ENCODE measurements at places on chromosomes 6 and 20.

GRCh38 chr6:37029249-37029971, 24.0 kb downstream of the FGD2 start:
- DNase-seq = no peak

GRCh38 chr20:48770700-48771442, 56.9 kb downstream of the PREX1 start:
- no peak for DNase-seq

DNA sequence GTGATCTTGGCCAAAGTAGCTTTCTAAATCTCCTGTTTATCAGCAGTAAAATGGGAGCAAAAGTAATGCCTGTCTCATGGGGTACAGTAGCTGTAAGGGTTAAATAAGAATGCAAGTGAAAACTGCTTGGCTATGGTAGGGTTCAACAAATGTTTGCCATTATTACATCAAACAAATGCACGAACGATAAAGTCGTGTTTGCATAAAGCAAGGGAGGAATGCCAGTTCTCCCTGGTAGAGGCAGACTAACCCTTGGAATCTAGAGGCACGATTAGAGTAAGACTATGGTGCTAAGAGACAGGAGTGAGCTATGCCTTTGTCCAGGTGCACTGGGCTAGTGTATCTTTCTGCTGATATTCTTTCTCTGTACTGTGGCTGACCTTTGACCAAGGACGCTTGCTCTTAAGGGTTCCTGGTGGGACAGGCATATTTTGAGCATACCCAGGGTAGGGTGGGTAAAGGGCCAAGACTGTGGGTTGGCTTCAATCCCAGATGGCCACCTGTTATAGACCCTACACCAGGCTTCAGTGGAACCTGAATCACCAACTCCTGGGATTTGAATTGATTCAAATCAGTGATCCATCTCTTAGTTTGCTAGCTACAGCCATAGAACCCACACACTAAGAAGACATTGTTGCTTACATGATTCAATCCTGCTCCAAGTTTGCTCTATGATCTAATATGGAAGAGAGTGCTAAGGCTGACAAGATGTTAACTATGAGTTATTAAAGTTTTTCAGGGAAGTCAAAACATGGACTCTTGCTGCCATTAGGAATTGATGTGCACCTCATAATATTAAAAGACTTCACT, 139.9 kb downstream of the CCDC170 start:
- DNase-seq = no peak

DNA sequence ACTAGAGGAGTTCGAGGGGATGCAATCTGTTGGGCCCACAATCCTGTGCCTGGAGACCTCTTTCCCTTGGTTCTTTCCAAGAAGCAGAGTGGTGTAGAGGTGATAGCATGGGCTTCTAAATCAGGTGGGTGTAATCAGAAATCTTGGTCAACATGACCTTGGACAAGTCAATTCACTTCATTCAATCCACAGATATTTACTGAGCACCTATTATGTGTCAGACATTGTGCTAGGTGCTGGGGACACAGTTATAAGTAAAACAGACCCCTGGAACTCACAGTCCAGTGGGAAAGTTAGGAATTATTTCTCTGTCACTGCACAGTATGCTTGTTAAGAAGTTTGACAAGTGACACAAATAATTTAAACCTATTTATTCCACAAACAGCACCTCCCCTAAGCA, 3.3 kb upstream of the E2F1 start:
- DNase-seq = no peak

DNA sequence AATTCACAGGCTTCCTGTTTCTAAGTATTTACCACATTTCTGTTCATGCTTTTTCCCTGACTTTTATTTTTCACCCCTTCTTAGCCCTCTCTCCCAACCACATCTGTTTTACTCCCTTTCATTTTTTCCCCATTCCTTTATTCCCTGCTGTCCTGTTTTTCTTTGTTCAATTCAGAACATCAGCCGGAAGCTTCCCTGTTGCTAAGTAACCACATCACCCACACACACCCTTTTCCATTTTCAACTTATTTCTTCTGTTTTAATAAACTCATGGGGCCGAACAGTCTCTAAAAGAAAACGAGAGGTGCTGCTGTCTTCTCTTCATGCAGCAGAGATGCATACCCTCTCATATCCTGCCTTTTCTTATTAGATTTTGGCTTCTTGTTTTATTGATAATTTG, 53.5 kb upstream of the CEP85L start:
- DNase-seq = no peak

GRCh38 chr6:75409286-75409685, 84.3 kb downstream of the FILIP1 start:
- DNase-seq = no peak

DNA sequence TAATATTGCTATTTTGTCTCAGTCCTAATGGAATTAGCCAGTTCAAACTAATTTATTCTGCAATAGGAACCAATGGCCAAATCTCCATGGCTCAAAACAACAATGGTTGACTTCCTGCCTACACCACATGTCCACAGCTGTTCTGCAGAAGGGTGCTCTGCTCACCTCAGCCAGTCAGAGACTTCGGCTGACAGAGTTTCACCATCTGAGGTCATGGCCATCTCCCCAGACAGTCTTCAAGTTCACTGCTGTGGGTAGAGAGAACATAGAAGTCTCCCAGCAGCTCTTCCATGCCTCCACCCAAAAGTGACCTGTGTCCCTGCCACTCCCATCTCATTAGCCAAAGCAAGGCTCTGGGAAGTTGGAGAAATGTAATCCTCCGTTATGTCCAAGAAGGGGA, 65.1 kb upstream of the FOXC1 start:
- DNase-seq = no peak

DNA sequence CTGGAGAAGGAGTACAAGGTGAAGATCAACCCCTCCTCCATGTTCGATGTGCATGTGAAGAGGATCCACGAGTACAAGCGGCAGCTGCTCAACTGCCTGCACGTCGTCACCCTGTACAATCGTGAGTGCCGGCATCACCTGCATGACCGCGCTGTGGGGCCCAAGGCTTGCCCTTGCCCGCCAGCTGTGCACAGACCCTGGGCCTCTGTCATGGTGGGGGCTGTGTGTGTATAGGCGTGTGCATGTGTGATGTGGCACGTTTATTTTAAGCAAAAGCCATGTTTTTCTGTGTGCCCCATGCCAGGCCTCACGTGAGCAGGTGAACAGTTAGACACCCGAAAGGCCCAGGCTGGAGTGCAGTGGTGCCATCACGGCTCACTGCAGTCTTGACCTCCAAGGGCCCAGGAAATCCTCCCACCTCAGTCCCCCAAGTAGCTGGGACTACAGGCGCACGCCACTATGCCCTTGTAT, 36.3 kb downstream of the PYGB start:
- DNase-seq = no peak

DNA sequence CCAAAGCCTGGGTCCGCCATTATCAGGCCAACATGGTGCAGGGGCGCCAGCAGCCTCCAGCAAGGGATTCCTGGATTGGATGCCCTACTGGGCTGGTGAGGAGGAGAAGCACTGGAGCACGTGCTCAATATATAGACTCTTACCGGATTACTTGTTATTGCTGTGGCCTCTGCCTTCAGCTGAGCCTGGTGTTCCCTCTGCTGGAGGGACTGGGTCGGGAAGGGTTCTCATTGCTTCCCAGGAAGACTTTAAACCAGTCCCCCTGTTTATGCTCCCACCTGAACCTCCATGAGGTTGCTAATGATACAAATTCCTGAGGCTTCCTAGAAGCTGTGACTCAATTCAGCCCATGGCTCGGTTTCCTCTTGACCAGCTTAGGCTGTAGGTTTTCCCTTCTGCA, 186.7 kb upstream of the ARID1B start:
- no peak for DNase-seq

GRCh38 chr6:27163834-27164233, 83.7 kb upstream of the PRSS16 start:
- no peak for DNase-seq

DNA sequence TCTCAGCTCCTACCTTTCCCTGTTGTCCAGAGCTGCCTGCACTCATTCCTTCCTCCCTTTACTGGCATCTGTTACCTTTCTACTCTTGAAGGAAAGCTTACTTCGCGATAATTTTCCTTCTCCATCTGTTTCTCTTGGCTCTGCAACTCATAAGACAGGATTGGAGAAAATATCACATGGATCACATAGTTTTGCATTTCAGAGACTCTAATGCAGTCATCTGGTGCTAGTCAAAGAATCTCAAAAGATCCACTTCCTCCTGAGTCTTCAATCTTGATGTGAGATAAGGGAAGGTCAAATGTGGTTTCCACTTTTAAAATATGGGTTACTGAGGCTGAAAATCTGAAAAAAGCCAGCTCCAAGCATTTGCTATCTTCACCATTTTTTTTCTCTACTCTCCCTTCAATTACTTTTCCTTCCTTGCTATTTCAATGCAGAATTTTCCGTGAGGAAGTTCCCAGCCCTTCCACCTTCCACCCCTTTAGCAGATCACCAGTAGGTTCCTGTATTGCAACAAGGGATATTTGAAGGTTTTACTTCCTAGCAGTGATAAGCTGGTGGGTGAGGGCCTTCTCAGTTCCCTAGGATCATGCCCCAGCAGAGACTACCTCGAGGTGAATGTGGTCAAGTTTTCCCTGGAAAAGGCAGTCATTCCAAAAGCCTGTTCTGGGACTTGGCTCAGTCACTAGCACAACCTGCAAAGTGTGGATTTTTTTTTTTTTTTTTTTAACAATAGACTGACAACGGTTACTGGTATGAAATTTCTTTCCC, 62.8 kb upstream of the LRRC1 start:
- no peak for DNase-seq

- DNase-seq = no peak
These were observed 73.0 kb upstream of the SYNJ2 start for GRCh38 chr6:157908369-157909281.

DNA sequence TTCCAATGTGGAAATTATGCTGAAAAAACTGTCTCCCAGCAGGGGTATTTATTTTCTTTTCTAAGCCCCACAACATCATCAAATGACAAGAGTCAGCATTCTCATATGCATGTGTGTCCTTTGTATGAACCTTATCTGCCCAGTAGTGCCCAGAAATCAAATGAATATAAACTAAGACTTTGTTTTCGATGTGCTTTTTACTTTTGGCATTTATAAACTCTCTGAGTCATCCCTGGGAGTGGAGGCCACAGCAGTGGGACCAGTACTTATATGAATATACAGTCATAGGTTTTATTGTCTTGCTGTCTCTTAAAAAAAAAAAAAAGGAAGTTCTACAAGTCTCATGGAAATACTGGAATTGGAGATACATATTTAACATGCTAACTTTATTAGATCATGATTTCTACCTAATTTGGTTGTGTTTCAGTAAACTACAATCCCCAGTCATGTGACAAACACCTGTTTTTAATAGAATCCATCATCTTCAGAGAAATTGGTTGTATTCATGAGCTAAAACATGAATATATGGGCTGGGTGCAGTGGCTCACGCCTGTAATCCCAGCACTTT, 99.2 kb upstream of the TMEM181 start:
- peak; percentile 54 for DNase-seq

DNA sequence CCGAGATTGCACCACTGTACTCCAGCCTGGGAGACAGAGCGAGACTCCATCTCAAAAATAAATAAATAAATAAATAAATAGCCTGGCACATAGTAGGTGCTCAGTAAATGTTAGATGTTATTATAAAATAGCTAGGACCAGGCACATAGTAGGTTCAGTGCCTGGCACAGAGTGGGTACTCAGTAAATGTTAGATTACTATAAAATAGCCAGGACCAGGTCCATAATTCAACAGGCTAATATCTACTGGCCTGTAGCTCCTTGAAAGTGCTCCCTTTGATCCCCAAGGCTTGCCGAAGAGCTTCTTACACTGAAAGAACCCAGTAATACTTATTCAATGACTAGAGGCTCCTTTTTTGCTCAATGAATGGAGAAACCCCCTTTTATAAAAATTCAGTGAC, 215.1 kb upstream of the ZNF217 start:
- no peak for DNase-seq

DNA sequence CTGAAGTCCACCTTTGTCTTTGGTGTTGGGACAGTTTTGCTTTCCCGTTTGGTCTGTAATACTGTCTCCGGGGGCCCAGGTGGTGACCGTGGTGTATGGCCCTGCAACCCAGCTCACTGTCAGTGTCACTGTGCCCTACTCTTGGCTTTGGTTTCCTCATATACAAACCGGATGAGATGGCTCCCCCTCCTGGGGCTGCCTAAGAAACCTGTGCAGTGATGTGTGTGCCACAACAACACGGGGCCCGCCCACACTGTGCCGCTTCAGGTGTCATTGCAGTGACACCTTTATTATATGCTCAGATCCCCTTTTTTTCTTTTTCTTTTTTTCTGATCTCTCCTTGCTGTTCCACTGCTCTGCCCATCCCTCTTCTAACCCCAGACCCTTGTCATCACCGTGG, 73.9 kb downstream of the RAMACL start:
- no peak for DNase-seq

- no peak for DNase-seq
These were observed 31.2 kb downstream of the NUS1 start for GRCh38 chr6:117706504-117706903.
